ENCODE measurements at places on chromosomes 12 and 14. TPM values are rescaled to one million over a fixed set of nuclear protein-coding genes. Genes with fewer than 3 reads are reported as not detected.

DNA sequence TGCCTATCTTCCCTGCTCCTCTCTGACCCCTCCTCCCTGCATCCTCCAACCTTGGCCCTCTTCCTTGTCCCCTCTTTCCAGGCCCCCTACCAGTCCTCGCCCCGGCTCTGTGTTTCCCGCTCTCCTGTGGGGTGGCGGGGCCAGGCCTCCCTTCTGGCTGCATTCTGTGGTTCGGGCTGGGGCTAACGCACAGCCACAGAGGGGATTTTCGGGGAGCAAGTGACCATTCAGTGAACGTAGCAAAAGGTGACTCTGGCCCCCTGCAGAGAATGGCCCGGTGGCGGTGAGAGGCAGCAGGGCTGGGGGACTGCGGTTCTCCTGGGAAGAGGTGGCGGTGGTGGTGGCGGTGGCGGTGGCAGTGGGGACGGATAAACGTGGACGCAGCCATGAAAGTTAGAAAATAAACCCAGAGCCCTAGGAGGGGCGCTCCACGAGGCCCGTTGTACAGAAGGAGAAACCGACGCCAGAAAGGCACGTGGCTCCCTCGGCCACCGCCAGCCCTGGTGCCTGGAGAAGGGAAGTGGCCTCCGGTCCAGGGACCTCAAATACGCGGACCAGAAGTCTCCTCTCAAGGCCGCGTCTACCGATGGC lies 269.6 kb downstream of the ADGRD1 start:
- DNase-seq = no peak
- H3K36me3 ChIP-seq = no peaks in the 10 kb centered on the region
- peaks cover 2% of the 10 kb centered on the region for H3K27me3 ChIP-seq
- H3K4me1 ChIP-seq = peaks cover 4% of the 10 kb centered on the region
- H3K27ac ChIP-seq = no peak overlapping the region
- H3K4me3 ChIP-seq = no peak overlapping the region

GRCh38 chr14:69999261-69999674 lies 120.1 kb downstream of the SMOC1 start:
- no peaks in the 10 kb centered on the region for H3K27me3 ChIP-seq
- H3K4me3 ChIP-seq = no peak overlapping the region
- no peaks in the 10 kb centered on the region for H3K4me1 ChIP-seq
- DNase-seq = no peak
- H3K27ac ChIP-seq = no peak overlapping the region

DNA sequence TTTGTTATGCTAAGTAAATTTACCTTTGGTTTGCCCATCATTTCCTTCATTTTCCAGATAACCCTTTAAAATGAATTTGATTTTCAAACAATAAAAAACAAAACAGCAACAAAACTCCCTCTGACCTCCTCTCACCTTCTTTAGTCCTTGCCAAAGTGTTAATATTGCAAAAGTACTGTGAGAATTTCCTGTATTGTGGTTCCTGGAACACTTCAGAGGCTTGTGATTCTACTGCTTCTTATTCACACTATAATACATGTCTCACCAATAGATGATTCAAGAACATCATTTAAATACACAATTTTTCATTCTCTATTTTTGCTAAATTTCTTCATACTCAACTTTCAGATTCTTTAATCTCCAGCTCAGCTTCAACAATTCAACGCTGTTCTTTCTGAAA lies at the start of gene KLRD1:
Gene KLRD1, plus strand, starts transcription at position 241 of the 400 bp plus-strand sequence. CDS start 208 bp downstream, outside the sequence.
- H3K36me3 ChIP-seq = no peaks in the 10 kb centered on the region
- no peaks in the 10 kb centered on the region for H3K4me1 ChIP-seq
- H3K4me3 ChIP-seq = no peak within 1 kb of the TSS

- H3K36me3 ChIP-seq = no peaks in the 10 kb centered on the region
- H3K4me3 ChIP-seq = peak overlapping the region; percentile 21
- peaks cover 51% of the 10 kb centered on the region for H3K4me1 ChIP-seq
- no peaks in the 10 kb centered on the region for H3K27me3 ChIP-seq
These were observed 911 bp upstream of the SCNN1A start for GRCh38 chr12:6376079-6376869.

GRCh38 chr12:132454193-132454932 lies 35.6 kb upstream of the FBRSL1 start:
- H3K27me3 ChIP-seq = no peaks in the 10 kb centered on the region
- peaks cover 23% of the 10 kb centered on the region for H3K4me1 ChIP-seq
- no peak for DNase-seq
- no peak overlapping the region for H3K4me3 ChIP-seq

Gene AQP6
- total RNA-seq = not detected

Gene C14orf93
- 7.6 TPM for total RNA-seq

Gene ESR2
- total RNA-seq = not detected
